ENCODE measurements at places on chromosomes 5 and 9. TPM values are rescaled to one million over a fixed set of nuclear protein-coding genes. Genes with fewer than 3 reads are reported as not detected.

The RGS14 gene
- 16.2 TPM for total RNA-seq

The C9orf153 gene
- total RNA-seq, result 0.95 TPM

DNA sequence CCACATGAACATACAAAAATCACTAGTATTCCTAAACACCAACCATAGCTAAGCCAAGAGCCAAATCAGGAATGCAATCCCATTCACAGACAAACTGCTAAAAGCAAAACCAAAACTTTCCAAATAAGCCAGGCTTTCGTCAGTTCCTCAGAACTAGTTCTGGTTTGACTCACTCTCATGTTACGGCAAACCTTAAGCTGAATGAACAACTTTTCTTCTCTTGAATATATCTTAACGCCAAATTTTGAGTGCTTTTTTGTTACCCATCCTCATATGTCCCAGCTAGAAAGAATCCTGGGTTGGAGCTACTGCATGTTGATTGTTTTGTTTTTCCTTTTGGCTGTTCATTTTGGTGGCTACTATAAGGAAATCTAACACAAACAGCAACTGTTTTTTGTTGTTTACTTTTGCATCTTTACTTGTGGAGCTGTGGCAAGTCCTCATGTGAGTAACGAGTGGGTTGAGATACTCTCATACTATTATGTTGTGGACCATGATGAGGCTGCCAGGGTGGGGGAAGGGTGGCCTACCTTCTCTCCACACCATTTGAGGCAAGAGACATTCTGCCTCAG lies at the start of gene PDCD1LG2:
Gene PDCD1LG2, plus strand, starts transcription at position 172 of the 572 bp plus-strand sequence. CDS start 12,016 bp downstream, outside the sequence.
- no peak for DNase-seq

DNA sequence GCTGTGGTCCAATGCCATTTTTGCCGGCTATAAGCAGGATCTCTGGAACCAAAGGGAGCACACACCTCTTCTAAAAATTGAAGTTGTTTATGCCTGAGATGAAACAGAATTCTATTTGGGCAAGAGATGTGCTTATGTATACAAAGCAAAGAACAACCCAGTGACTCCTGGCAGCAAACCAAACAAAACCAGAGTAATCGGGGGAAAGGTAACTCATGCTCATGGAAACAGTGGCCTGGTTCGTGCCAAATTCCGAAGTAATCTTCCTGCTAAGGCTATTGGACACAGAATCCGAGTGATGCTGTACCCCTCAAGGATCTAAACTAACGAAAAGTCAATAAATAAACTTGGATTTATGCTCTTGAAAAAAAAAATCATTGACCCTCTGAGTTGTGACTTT lies 178.7 kb downstream of the CEMIP2 start:
- no peak for DNase-seq

The FBLL1 gene
- not detected for total RNA-seq

- DNase-seq, result peak; percentile 73
Measured at GRCh38 chr5:134145779-134146581, 30.8 kb downstream of the SKP1 start.

- DNase-seq, result no peak
Measured at GRCh38 chr9:101030086-101030391, 1.5 kb downstream of the PLPPR1 start.

DNA sequence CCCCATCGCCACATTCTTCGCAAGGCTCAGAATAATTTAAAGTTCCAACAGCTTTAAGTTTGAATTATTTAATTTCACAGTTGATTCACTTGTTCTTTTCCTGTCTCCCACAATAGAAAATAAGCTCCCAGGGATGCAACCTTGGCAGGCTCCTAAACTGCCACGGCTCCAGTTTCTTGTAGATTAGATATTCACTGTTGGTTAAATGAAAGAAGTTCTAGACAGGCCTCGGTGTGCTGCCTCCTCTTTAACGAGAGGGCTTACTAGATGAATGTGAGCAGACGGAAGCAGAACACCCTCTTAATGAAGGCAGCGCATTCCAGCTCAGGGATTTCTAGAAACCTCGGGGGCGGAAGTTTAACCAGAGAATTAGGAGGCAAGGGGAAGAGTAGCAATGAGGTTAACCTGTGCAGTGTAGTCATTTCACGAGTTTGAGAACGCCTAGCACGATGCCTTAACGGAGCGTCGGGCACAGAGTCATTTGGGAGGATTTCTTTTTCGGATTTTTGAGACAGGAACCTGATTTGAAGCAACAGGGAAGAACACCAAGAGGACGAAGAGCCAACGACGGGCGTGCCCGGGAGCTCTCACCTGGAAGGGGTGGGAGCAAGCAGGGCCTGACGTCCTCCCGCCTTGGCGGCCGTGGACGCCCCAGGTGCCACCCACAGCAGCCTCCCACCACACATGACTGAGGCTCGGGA lies 637 bp upstream of the SMC5 start:
- DNase-seq, result peak; percentile 83

DNA sequence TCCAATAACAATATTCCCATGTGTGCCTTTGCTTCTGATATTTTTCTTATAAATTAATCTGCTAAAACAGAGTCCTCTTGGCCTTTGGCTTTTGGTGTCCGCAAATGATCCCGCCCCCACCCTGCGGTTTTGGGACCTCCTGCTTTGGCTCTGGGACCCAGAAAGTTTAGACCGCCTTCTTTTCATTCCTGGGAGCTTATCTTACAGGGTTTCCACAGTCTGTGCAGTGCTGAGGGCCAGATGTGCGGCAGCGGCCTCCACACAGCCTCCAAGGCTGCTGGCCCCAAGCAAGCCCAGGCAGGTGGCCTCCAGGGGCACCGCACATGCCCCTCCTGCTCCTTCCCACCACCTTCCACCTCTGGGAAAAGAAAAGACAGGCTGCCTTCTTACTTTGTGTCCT lies 191.5 kb downstream of the ERCC6L2 start:
- no peak for DNase-seq

DNA sequence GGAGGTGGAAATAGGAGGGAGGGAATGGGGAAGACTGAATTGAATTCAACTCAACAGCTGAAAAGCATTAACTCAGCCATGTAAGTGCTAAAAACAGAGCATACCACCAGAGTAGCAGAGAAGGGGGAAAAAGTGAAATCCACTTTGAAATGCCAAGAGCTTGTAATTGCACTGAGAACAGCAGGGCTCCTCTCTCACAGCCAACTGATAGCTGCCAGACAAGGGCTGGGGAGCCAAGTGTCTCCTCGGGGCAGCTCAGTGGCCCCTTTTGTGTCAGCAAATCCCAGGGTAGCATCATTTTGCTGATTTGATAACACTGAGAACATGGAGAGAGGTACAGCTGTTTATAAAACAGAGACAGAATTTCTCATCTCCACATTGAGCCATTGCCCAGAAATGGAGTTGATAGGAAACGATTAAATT lies 182.5 kb downstream of the FRMD3 start:
- DNase-seq, result no peak

GRCh38 chr5:38360323-38361061 lies 102.1 kb downstream of the EGFLAM start:
- no peak for DNase-seq

DNA sequence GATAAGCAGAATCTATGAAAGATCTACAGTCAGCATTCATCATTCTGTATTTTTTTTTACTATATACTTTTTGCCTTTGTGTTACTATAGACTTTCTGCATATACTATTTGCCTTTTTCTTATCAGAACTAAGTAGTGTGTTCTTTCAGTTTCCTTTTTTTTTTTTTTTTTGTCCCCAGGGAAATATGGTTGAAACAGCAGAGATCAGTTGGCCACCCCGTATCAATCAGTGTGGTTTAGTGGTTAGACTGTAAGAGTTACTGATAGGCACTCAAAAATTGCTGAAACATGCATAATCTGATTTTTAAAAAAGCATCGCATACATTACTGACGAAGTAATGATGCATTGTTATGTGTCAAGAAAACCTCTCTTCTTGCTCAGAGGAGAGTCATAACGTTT lies 990.8 kb upstream of the EDIL3 start:
- DNase-seq, result no peak

GRCh38 chr5:153584126-153584959 lies 93.9 kb downstream of the GRIA1 start:
- DNase-seq, result no peak

DNA sequence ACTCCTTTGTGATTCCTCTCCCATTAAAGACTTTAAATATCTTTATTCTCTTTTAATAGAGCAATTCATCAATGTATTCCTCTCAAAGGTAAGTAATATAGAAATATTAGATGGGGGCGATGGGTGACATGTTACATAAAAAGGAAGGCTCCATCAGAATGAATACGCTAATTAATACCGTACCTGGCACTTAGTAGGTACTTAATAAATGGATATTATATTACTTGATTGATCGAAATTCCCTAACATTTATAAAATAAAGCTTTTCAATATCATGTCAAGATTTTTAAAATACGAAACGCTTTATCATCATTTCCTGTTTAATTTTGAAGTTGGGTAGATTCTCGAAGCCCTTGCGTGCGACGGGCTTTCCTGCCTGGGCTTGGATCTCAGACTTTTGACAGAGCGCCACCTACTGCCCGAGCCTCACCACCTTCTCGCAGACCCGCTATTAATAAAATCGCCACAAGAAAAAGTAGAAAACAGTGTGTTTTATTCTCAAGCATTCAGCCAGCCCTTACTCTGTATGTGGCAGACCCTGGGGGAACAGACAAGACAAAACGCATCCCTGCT lies 99.4 kb downstream of the C5orf15 start:
- DNase-seq, result peak; percentile 82

DNA sequence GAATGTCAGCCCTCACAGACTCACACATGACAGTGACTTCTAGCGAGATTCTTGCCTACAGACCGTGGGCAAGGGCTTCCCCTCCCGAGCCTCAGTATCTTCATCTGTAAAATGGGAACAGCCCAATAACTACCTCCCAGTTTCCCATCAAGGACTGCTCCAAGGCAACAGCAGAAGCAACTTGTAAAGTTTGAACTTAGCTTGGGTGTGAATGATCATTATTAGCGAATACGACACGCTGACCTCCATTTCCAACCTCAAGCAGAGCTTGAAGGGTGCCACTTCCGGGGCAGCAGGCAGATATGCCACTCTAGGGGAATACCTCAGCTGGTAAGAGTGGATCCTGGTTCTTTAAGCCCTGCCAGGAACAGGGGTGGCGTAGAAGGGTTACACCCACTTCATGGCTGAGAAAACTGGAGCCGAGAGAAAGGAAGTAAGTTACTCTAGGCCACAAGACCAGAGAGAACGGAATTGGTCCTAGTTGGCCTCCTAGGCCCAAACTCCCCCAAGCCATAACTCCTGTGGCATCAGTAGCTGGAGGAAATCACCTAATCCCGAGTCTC lies 2.0 kb downstream of the RNF44 start:
- peak; percentile 60 for DNase-seq

DNA sequence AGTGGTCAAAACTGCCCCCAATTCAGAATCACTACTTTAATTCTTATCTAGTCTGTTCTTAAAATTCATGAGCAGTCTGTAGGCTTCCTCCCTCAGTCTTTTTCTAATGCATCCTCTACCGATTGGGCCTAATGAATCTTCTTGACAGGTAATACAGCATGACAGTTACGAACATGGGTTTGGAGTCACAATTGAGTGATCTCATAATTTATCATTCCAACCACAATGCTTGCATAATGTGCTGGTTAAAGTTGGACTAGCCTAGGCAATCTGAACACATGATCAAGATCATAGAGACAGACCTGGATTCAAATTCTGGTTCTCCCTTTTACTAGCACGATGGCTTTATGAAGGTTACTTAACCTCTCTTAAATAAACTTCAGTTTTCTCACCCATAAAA lies 33.1 kb upstream of the SETD9 start:
- DNase-seq, result no peak

- DNase-seq, result no peak
Measured at GRCh38 chr5:60668686-60669304, 31.2 kb downstream of the DEPDC1B start.

DNA sequence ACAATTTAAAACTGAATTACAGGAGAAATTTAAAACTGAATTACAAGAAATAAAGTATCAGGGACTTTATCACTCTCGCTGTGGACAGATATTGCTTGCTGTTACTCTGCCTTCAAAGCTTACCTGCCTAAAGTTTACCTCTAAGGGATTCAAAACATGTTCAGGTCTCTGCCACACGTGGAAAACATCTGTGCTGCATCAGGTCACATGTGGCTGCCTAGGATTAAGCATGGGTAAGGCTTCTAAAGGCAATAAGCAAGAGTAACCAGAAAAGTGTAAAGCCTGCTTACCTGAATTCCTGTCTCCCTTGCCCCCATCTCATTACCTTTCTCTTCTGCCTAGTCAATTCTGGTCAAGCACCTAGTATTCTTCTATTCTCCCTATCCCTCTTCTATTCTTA lies 18.9 kb downstream of the MINAR2 start:
- DNase-seq, result no peak

GRCh38 chr9:36748322-36748899 lies 175.7 kb downstream of the MELK start:
- no peak for DNase-seq

- no peak for DNase-seq
Measured at GRCh38 chr5:180853848-180854176, 7.3 kb downstream of the ZFP62 start.

The MTRR gene
- total RNA-seq, result 92.9 TPM

DNA sequence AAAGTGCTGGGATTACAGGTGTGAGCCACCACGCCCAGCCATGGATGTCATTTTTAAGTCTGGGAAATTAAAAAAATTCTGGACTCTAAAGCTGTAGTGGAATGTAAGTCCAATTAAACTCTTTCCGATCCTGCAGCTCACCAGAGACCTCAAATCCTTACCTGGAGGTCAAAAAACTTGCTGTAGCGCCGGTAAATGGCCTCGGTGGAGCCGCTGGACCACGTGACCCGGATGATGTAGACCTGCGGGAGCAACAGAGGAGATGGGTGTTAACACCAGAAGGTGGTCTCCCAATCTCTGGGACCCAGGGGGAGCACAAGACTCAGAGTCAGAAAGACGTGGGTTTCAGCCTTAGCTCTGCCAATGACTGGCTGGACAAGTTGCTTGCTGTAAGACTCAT lies 32.1 kb downstream of the SH3PXD2B start:
- no peak for DNase-seq

DNA sequence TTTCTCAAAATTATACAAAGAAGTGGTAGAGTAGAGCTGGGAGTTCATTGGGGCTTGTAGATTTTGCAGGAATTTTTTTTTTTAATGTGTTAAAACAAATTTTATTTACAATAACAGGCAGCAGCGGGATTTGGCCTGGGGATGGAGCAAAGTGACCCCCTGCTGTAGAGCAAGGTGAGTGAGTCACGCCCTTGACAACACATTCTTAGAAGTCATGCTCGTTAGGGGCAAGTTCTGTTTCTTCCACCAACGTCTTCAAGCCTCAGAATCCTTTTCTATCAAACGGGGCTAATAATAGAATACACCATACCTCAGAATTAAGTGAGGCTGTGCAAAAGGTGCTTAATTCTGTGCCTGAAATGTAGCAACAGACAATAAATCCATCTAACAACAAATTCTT lies 1.1 kb upstream of the ANKDD1B start:
- DNase-seq, result no peak

DNA sequence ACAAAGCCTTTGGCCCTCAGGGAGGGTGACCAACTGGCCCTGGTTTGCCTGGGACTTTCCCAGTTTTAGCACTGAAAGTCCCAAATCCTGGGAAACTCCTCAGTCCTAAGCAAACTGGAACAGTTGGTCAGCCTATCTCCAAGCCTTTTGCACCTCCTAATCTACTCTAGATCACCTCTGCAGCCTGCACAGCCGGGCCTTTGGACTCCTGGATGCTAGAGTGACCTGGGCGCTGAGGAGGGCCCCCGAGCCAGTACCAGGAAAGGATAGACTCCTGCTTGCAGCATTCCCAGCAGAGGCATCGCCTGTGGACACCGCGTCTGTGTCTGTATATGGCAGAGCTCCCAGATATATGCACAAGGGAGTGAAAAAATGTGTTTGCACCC lies 15.1 kb downstream of the IRF1 start:
- no peak for DNase-seq

All from lower lobe of right lung (tissue), 2 donors.